Skeletal muscle tissue (tissue), 5 donors: ENCODE measurements at places on chromosomes 5 and 9. TPM values are rescaled to one million over a fixed set of nuclear protein-coding genes. Genes with fewer than 3 reads are reported as not detected.

The F2RL1 gene
- total RNA-seq: 0.52 TPM

The CDC25C gene
- 3.7 TPM for total RNA-seq

The NRARP gene
- total RNA-seq: 2.1 TPM

The DBH gene
- total RNA-seq: not detected

The ADGRD2 gene
- total RNA-seq: not detected

The ERCC8 gene
- total RNA-seq: 19.3 TPM

The P4HA2 gene
- 50.6 TPM for total RNA-seq

The CDHR2 gene
- not detected for total RNA-seq

The GRIA1 gene
- 1.0 TPM for total RNA-seq

The PLEKHG4B gene
- 0.52 TPM for total RNA-seq

The ARID3C gene
- not detected for total RNA-seq

The CORO2A gene
- under 0.01 TPM for total RNA-seq

The EQTN gene
- total RNA-seq: not detected

The SH2D3C gene
- 15.1 TPM for total RNA-seq

The GABRB2 gene
- total RNA-seq: 1.0 TPM

The PCDHGA7 gene
- total RNA-seq: 3.7 TPM
